ENCODE measurements at places on chromosomes 2 and 18. TPM values are rescaled to one million over a fixed set of nuclear protein-coding genes. Genes with fewer than 3 reads are reported as not detected.

GRCh38 chr2:239146011-239146641, 254.7 kb downstream of the HDAC4 start:
- no peak for DNase-seq

GRCh38 chr2:205684871-205685313, 2.6 kb downstream of the NRP2 start:
- DNase-seq: peak; percentile 65

DNA sequence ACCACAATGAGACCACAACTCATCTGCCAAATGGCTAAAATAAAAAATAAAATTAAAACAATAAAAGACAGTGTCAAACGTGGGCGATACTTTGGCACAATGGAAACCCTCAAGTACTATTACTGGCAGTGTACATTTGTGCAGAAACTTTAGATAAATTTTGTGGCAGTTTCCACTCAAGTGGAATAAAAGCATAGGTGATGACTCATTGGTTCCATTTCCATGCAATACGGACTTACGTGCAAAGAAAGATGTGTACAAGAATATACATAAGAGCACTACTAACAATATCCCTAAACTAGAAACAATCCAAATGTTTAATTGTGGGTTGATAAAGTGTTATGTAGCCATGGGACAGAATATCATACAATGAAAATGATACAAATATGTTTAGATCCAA, 259.0 kb upstream of the HNMT start:
- DNase-seq: no peak

Gene HAAO
- not detected for total RNA-seq

Gene RAB17
- 0.40 TPM for total RNA-seq

- no peak for DNase-seq
Observed at GRCh38 chr2:156017341-156017885, 315.1 kb downstream of the NR4A2 start.

DNA sequence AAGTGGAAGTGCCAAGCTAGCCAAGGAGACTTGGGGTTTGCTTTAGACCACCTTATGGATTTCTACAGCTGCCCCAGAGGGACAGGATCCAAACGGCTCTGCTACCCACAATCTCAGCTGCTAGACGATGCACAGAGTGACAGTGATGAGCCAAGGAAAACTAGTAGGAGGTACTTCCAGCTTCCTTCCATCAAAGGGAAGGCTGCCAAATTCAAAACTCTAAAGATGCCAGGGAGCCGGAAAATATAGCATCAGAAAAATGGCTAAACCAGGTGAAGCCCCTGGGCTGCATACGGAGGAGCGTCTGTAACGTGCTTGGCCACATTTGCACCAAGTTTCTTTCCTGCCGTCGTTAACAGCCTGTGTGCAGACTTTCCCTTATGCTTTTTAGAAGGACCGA, 245.5 kb upstream of the ZNF521 start:
- no peak for DNase-seq

Gene SPDYA
- 0.86 TPM for total RNA-seq

GRCh38 chr18:35121531-35121930, 80.3 kb downstream of the MAPRE2 start:
- no peak for DNase-seq

Gene ST6GAL2
- total RNA-seq: 21.9 TPM

GRCh38 chr2:129008881-129009554, 690.4 kb upstream of the HS6ST1 start:
- DNase-seq: no peak

- DNase-seq: peak; percentile 92
Observed at GRCh38 chr2:230691005-230691647, 21.5 kb upstream of the CAB39 start.

DNA sequence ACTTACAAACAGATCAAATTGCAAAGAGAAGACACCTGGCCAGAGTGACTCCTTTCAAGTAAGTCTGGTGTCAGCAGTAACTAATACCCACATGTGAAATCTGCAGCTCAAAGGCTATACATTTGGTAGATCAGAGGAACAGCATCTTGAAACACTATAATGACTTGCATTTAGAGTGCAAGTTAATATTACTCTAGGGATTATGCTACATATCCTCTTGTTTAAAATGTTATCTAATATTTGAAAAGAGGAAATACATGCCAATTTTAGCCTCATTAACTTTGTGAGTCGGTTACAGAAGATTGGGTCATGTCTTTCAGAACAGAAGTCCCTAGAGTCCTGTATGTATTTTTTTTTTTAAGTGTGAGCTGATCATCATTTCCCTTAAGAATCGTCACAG, 15.2 kb downstream of the LANCL1 start:
- DNase-seq: no peak

DNA sequence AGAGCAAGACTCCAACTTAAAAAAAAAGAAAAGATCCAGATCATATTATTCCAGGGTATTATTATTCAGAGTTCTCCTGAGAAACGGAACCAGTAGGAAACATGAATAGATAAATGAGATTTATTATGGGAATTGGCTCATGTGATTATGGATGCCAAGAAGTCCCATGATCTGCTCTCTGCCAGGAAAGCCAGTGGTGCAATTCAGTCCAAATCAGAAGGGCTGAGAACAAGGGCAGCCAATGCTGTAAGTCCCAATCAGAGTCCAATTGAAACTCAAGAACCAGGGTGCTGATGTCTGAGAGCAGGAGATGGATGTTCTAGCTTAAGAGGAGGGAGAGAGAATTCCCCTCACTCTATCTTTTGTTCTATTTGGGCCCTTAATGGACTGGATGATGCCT, 7.8 kb downstream of the SCYGR2 start:
- no peak for DNase-seq

DNA sequence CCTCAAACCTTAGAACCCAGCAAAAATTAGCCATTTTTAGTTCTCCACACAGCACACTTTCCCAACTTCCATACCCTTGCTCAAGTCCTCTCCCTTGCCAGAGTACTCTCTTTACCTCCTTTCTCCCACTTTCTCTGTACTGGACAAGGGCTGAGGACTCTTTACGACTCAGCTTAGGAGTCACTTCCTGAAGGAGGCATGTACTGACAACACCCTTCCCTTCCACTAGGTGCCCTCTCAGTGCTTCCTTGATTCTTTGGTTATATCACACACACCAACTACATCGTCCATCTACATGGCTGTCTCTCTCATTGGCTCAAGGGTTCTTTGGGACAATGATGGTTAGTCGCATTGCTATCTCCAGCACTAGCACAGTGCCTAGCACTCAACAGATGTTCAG, 5.2 kb upstream of the C18orf63 start:
- DNase-seq: peak; percentile 33

Gene RBKS
- 3.4 TPM for total RNA-seq

GRCh38 chr2:157329524-157329923, 3.9 kb upstream of the ERMN start:
- DNase-seq: peak; percentile 10

DNA sequence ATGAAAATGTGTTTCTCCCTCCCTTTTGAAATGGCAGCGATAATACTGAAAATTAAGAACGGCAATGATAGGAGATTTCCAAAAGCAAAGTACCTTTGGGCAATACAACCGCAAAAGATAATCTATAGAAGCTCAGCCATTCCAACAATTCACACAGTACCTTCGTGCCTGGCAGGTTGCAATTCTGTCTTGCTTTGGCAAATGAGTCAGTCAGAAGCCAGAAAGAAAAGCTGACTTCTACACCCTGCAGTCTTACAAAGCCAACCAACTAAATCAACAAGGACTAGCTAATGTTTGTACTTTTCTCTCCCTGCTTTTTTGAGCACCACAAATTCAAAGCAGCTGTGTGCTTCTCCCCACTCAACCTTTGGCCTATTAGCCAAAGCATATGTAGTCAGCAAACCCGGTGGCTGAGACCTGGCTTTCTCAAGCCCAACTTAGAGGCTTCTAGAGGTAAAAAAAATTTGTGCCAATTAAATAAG, 25.7 kb upstream of the ID2 start:
- peak; percentile 21 for DNase-seq

- DNase-seq: no peak
Observed at GRCh38 chr18:69586537-69586936, 185.8 kb downstream of the DOK6 start.

- peak; percentile 63 for DNase-seq
Observed at GRCh38 chr2:174546519-174547506, 50.8 kb downstream of the WIPF1 start.

DNA sequence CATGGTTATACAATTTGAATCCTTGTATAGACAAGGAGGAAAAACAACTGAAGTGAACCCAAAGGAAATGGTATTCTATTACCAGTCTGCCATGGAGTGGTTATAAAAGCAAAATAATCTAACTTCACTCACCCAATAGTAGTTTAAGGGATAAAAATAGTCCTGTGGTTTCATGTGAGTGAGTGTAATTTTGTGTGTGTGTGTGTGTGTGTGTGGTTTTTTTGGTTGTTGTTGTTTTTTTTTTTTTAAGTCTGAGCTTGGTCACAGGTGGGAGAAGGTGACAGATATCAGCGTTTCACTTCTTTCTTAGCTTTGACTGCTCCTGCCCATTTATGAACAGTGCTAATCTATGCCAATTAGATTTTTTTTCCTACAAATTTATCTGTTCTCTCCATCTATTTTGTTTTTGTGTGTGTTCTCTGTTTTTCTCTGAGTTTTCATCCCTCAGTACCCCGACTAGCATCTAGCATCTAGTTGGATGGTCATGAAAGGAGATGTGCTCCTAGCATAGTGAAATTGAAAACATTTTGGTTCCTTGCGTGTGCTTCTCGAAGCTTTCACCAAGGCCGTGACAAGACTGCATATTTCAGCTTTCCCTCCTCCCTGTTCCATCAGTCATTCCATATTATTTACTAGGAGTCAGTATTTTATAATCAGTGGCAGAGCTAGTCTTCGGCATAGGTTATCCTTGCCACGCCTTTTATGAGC, 200.1 kb upstream of the DTNA start:
- no peak for DNase-seq

GRCh38 chr2:157936406-157936805, 60.3 kb upstream of the ACVR1 start:
- DNase-seq: no peak

- DNase-seq: no peak
Observed at GRCh38 chr18:37019157-37019827, 190.4 kb downstream of the KIAA1328 start.

Gene PDE11A
- total RNA-seq: 0.29 TPM

GRCh38 chr18:11887328-11888128, 20.6 kb downstream of the MPPE1 start:
- DNase-seq: peak; percentile 21

Gene RGPD3
- 0.06 TPM for total RNA-seq

DNA sequence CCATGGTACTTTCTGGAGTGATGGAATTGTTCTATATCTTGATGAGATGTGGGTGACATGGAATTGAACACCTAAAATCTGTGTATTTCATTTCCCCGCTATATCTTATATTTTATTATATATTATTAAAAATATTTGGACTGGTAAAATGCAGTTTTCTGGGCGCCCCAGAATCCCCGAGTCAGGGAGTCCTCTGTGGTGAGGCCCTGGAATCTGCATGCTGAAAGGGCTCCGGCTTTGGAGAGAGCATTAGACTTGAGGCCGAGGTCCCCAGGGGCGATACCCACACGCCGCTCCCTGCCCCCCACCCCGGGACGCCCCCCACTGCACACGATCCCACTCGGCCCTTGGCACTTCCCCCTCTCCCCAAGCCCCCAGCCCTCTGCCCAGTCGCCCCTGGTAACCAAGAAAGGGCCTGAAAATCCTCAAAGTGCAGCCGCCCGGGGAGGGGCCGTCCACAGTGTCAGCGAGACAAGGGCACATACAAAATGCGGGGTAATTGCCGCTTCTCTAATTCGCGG, 126.0 kb downstream of the ZFP36L2 start:
- no peak for DNase-seq

DNA sequence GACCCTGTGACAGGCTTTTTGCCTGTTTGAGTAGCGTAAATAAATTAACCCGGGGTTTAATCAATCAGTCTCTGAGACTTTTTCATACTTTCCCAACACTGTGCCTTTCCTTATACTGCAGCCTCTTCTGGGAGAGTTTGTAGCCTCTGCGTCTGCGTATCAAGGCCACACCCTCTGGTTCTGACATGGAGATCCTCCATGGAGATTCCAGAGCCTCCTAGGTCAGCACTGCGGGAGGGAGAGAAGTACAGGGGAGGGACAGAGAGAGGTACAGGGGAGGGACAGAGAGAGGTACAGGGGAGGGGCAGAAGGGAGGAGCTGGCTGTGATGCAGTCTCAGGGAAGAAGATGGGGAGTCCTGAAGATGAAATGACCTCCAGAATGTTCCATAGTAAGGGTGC, 166.0 kb downstream of the ARL4C start:
- no peak for DNase-seq

- DNase-seq: no peak
Observed at GRCh38 chr2:177869912-177870311, 202.7 kb downstream of the PDE11A start.

Measured in Daoy (cell line).